Stimulated activated CD4-positive, alpha-beta T cell treated with anti-CD3 and anti-CD28 coated beads, Interleukin-1b, Interleukin-23, amount 100 ng/mL, for 48 hours (primary cell): ENCODE measurements at places on chromosomes 12 and 14.
A peak's percentile ranks its signal among the peaks of the same experiment; 100 is the strongest.

- no peak for DNase-seq
Observed at GRCh38 chr14:47917344-47917954, 242.0 kb upstream of the MDGA2 start.

GRCh38 chr12:125089083-125089482 is 23.8 kb downstream of the AACS start:
- no peak for DNase-seq

- no peak for DNase-seq
Observed at GRCh38 chr12:66503746-66504145, 175.1 kb downstream of the GRIP1 start.

- DNase-seq, result no peak
Observed at GRCh38 chr14:104984056-104984894, 1.3 kb upstream of the CLBA1 start.

DNA sequence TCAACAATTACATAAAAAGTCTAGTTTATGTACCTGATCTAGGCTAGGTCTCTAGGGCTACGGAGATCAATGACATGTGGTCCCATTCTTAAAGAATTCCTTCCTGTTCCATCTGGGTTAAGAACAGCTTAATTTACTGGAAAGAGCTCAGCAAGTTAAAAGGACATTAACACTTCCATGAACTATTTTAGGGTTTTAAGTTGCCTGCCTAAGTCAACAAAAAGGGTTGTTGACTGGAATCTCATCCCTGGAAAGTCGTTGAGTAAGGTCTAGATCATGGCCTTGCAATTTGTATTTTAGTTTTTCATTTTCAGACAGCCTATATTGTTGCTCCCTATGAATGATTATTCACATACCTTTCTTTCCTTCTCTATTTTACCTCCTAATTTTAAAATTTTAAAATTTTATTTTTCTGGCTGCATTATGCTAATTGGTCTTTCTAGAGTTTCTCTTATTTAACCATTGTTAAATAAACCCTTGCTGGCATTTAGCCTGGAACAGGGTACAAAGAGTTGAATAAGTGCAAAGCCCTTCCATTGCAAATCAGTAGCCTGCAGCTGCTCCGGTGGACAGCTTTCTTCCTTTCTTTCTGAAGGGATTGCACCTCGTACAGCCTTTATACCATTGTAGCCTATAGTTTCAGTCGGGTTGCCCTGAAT is 66.3 kb downstream of the VRK1 start:
- no peak for DNase-seq

DNA sequence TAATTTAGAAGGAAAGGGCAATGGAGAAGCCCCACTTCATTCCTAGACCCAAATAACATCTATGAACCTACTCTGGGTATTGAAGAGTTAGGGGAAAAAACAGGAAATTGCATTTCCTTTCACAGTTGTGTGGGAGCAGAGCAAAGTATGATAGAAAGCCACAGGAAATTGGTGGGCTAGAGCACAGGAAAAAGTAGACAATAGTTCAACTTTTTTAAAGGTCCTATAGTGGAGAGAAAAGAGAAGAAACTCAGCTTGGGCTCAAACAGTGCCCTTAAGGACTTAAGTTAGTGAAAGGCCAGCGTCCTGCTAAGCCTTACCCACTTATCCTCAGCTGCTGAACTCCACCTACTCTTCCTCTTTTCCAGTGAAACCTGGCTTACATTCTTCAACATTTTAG is 258.1 kb downstream of the DPY19L2 start:
- no peak for DNase-seq

DNA sequence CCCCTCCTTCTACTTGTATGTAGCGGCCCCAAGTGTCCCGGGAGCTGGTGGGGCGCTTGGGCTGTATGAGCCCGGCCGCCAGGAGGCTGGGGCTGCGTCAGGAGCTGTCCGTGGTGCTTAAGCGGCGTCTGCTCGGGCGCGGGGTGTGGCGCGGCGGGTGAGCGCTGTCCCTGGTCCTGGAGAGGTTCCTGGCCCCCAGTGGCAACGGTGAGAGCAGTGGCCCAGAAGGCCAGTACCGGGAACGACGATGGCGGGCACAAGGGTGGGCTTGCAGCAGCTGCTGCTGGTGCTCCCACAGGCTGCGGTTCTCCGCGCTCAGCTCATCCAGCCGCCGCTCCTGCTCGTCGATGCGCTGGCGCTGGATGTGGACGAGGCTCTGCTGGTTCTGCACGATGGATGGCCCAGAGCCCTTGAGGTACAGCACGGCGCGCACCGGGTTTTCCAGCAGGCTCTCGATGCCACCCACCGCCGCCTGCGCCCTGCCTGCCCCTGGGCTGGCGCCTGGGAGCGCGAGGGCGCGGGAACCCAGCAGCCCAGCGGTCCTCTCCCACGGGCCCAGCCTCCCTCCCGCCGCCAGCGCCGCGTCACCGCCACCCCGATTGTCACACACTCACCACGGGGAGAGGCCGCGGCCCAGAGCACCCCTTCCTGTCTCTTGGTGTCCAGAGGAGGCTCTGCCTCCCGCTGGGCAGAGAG is 41.9 kb upstream of the FKBP4 start:
- peak; percentile 68 for DNase-seq

DNA sequence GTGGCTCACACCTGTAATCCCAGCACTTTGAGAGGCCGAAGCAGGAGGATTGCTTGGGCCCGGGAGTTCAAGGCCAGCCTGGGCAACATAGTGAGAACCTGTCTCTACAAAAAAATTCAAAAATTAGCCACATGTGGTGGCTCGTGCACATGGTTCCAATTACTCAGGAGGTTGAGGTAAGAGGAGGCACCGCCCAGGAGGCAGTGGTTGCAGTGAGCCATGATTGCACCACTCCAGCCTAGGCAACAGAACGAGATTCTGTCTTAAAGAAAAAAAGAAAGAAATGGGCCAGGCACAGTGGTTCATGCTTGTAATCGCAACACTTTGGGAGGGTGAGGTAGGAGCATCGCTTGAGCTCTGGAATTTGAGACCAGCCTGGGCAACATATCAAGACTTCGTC is 33.5 kb downstream of the MAP1LC3B2 start:
- no peak for DNase-seq

DNA sequence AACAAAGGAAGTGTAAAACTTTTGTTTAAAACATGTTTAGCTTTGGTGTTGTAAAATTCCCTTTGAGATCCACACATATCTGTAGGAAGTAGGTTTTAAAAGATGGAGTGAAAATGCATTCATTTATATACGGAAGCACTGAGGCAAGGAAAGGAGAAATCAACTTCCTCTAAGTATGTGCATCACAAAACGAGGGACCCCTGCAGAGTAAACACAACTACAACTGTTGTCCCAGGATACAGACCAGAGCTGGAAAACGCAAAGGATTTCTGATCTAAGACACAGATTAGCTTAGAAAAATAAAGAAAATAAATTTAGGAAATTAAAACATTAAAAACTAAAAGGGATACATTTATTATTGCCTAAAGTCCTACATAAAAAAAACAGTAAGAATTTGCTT is 297.6 kb downstream of the MED13L start:
- no peak for DNase-seq

- no peak for DNase-seq
Observed at GRCh38 chr14:104099096-104100041, 13.9 kb downstream of the ASPG start.

- no peak for DNase-seq
Observed at GRCh38 chr14:92644171-92644969, 104.1 kb downstream of the LGMN start.

GRCh38 chr14:102810523-102810922 is 33.3 kb downstream of the TRAF3 start:
- DNase-seq, result no peak

- DNase-seq, result no peak
Observed at GRCh38 chr12:40063414-40063813, 42.5 kb downstream of the SLC2A13 start.

DNA sequence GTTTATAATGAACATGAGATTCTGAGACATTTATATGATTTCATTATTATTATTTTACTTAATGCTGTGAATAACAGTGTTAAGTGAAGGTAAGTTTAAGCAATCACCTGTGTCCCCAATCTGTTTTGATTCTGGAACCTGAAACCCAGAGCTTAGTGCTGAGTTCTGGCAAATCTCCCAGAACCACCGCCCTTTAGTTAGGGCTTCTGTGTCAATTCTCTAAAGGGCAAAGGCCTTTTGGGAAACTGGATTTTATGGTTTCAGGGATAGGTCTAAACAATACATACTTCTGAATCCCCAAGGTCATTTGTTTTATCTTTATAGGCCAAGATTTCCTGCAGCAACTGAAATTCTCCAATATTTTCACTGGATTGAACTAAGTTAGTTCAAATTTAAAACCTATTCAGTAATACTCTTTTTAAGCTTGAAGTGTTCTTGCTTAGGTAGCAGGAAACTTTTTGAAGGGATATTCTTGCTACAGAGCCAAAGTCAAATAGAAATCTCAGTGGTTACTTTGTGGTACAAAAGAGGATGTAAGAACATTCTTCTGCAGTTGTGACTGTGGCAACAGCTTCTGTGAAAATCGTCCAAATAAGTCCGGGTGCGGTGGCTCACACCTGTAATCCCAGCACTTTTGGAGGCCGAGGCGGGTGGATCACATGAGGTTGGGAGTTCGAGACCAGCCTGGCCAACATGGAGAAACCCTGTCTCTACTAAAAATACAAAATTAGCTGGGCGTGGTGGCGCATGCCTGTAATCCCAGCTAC is 10.0 kb upstream of the PKP2 start:
- DNase-seq, result no peak

DNA sequence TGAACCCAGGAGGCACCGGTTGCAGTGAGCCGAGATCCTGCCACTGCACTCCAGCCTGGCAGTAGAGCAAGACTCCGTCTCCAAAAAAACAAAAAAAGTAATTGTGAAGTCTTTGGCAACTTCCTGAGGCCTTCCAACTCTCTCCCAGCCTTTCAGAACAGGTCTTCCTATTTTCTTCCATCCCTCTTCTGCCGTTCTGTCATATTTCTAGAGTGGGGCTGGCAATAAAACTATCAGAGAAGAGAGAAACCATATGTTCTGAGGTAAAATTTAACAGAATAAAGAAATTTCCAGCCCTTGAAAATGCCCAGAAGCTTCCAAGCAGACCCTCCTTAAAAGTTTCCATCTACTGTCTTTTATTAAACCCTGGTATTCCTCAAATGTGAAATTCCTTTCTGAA is 100.4 kb downstream of the HMGA2 start:
- no peak for DNase-seq

GRCh38 chr12:122789637-122790036 is 15.3 kb downstream of the CCDC62 start:
- DNase-seq, result no peak

- no peak for DNase-seq
Observed at GRCh38 chr14:53915364-53916014, 41.1 kb downstream of the BMP4 start.

- no peak for DNase-seq
Observed at GRCh38 chr12:112738531-112738930, 53.0 kb upstream of the RPH3A start.

- DNase-seq, result peak; percentile 28
Observed at GRCh38 chr12:10285919-10286318, 21.8 kb upstream of the KLRD1 start.

DNA sequence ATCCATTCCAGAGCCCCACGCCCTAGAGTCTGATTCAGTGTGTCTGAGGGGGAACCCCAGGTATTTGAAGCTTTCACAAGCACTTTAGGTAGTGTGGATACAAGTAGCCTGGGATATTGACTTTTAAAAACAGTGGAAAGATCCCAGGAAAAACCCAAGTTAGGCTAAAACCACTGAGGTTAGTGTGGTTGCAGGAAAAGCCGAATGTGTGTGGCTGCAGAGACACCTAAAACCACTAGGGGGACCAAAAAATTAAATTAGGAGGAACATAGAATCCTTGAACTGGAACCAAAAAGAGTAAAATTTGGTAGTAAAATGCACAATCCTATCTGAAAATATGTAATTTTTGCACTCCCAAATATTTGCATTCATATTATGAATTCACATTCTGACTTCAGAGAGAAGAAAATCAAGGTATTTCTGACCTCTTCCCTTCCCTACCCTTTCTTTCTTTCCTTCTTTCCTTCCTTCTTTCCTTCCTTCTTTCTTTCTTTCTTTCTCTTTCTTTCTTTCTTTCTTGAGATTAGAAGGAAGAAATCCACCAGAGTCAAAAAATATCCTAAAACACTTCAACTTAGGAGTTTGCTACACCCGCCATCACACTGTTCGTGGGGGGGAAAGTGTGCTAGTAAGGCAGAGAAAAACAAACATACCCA is 37.8 kb downstream of the SLCO1A2 start:
- DNase-seq, result no peak

DNA sequence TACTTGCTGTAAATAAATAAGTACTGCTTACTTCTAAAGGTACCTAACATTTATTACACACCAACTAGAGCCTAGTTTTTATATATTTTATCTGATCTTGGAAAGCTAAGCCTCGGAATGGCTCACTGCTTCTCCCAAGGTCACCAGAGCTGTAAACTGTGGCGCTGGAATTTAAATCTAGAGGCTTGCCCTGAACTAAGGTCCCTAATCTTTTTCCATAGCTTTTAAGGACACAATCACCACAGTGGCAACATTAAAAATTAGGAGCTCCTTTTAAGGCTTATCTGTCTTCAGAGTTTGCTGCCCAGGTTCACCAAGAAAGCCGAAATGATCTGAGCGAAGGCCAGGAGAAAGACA is 670 bp downstream of the CCNB1IP1 start:
- no peak for DNase-seq

DNA sequence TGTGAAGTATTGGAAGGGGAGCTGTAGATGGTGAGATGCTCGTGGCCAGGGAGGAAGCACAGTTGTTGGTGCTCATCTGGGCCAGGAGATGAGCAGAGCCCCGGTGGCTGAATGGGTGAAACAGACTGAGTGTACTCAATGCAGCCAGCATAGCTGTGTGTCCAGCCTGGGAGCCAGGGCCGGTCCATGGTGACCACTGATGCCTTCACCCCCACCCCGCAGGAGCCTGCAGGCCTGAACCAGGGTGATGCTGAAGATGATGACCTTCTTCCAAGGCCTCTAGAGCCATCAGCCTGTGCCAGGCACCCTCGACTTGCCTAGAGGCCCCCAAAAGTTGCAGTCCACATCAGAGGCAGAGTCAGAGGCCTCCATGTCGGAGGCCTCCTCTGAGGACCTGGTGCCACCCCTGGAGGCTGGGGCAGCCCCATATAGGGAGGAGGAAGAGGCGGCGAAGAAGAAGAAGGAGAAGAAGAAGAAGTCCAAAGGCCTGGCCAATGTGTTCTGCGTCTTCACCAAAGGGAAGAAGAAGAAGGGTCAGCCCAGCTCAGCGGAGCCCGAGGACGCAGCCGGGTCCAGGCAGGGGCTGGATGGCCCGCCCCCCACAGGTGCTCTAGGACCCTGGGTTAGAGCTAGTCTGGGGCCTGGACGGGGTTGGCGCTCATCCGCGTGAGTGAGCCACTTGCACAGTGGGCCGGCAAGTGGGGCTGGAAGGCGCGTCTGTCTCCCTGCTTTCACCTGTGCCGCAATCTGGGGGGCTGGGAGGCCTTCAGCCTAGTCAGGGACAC is 3.0 kb downstream of the TNFAIP2 start:
- DNase-seq, result no peak

DNA sequence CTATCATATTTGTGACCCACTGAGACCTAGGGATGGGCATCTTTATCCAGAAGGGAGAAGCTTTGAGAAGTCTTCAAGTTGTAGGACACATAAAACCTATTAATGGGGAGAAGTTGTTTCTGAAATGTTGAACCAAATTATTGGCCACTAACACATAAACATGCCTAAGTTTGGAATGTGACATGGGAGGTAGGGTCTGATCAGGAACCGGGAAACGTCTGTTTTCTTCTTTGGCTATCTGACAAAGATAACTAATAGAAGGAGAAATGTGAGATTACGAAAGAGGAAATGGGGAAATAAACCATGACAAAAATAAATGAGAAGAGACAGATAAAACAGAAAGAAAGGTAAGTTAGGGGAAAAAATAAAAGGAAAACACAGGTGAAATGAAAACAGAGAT is 425.2 kb downstream of the EGLN3 start:
- no peak for DNase-seq

GRCh38 chr14:52918486-52918885 is 32.4 kb downstream of the FERMT2 start:
- DNase-seq, result peak; percentile 2

GRCh38 chr12:47903151-47903611 is 1.6 kb downstream of the VDR start:
- DNase-seq, result peak; percentile 21
